Activated CD4-positive, CD25-positive, alpha-beta regulatory T cell (primary cell): ENCODE measurements at places on chromosomes 11 and 22.

- DNase-seq = no peak
These were observed 4.8 kb upstream of the NUP98 start for GRCh38 chr11:3802011-3802790.

DNA sequence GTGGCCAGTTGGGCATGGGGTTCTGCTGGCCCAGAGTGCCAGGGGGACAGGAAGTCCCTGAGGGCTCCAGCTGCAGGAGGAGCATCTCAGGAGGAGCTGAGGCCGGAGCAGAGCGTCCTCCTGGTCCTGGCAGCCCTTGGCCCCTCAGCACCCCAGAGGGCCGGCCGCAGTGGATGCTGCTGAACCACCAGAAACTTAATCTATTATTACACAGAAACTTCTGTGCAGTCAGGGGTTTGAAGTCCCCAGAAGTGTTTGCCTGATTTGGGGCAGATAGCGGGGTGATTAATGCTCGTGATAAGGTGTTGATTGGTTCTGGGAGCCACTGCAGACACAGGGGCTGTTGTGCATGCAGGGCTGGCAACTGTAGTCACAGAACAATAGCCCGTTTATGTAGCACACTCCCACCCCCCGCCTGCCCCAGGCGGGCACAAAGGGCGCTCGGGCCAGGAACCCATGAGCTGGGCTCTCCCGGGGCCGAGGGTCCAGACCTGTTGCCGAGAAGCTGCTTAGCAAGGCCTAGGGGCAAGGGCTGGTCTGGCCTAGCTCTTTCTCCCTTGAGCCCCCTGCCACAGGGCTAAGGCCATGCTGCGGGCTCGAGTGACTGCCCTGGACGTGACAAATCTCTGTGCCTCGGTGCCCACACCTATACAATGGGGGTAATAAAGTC lies 29.0 kb upstream of the KCNQ1OT1 start:
- DNase-seq = no peak

GRCh38 chr11:36427876-36428275 lies 82.2 kb downstream of the TRAF6 start:
- DNase-seq = no peak

GRCh38 chr22:38038426-38038825 lies 18.8 kb upstream of the PICK1 start:
- DNase-seq = no peak

DNA sequence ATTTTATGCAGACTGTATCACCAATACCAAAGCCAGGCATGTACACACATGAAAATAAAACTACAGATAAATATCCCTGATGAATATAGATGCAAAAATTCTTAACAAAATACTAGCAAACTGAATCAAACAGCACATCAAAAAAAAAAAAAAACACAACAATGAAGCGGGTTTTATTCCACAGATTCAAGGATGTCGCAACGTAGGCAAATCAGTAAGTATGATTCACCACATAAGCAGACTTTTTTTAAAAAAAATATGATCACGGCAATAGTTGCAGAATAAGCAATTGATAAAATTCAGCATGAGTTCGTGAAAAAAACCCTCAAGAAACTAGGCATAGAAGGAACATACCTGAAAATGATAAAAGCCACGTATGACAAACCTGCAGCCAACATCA lies 21.3 kb downstream of the OR51F1 start:
- DNase-seq = no peak

GRCh38 chr22:28132466-28132865 lies 213.4 kb upstream of the PITPNB start:
- DNase-seq = no peak

GRCh38 chr11:129319201-129319600 lies 56.4 kb upstream of the BARX2 start:
- no peak for DNase-seq
